Hippocampal formation (tissue), 2 donors: ENCODE measurements at places on chromosomes 11 and 22.

GRCh38 chr22:49372530-49373288 is 455.0 kb downstream of the BRD1 start:
- DNase-seq, result no peak

GRCh38 chr11:43802509-43802908 is 78.1 kb upstream of the ALKBH3 start:
- DNase-seq, result no peak

DNA sequence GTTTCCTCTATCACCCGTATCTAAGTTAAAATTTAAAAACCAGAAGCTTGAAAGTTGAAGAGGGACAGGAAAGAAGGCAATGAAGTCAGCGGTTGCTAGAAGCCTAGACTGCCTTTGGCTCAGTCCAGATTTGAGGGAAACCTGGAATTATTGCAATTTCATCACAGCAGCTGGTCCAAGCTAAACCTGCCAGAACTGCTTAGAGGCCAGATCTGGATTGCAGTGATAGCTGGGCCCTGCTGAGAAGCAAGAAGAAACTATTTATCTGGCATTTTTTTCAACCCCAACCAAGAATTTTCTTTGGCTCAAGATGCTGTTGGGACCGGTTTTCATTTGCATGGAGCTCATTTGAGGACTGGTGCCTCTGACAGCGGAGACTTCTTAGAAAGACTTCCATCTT is 121.5 kb upstream of the TEAD1 start:
- DNase-seq, result no peak

DNA sequence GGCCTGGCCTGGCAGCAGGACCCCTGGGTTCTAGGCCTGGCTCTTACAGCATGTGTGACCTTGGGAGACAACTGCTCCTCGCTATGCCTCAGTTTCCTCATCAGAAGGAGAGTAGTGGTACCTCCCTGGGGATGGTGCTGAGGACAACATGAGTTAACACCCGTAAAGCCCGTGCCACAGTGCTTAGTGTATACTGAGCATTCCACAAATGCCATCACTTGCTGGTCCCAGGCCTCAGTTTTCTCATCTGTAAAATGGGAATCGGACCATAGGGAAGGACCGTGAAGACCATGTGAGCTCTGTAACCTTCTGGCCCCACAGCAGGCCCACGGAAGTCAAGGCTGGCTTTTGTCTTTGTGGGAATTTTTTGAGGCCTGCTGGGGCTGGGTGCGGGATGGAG is 52.4 kb downstream of the DHCR7 start:
- no peak for DNase-seq

GRCh38 chr11:12092714-12093113 is 17.7 kb upstream of the MICAL2 start:
- no peak for DNase-seq

DNA sequence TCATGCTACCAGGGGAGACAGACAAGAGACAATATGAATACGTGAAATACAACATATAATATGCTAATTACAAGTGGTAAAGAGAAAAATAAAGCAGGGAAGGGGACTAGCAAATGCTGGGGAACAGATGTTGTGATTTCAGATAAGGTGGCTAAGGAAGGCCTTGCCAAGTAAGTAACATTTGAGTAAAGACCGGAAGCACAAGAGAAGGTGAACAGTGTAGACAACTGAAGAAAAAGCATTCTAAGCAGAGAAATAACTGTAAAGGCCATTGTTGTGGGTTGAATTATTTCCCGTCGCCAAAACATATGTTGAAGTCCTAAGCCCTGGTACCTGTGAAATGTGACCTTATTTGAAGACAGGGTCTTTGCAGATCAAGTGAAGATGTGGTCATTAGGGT is 63.7 kb upstream of the EED start:
- DNase-seq, result no peak

- no peak for DNase-seq
Observed at GRCh38 chr11:64789331-64790204, 11.2 kb upstream of the SF1 start.

- DNase-seq, result no peak
Observed at GRCh38 chr11:69122326-69122629, 33.5 kb upstream of the SMIM38 start.

DNA sequence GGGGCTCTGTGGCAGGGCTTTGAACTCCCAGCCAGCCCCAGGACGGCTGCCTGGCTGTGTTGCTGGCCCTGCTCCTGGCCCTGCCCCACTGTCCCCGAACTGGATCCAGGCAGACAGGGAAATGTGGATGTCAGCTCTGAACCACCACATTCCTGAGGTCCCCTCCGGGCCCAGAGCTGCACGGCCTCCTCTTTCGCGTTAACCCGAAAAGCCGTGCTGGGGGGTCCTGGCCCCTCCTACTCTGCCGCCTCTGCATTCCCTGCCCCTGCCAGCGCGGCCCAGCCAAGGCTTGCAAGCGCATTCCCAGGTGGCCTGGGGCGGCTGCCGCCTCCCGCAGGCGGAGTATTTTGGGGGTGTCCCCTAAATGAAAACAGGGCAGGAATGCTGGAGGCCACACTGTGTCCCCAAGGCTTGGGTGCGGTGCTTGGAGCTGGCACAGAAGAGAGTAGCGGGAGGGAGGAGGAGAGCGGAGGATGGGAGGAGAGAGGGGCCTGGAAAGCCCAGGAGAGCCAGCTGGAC is 5.4 kb downstream of the LINC01488 start:
- no peak for DNase-seq

DNA sequence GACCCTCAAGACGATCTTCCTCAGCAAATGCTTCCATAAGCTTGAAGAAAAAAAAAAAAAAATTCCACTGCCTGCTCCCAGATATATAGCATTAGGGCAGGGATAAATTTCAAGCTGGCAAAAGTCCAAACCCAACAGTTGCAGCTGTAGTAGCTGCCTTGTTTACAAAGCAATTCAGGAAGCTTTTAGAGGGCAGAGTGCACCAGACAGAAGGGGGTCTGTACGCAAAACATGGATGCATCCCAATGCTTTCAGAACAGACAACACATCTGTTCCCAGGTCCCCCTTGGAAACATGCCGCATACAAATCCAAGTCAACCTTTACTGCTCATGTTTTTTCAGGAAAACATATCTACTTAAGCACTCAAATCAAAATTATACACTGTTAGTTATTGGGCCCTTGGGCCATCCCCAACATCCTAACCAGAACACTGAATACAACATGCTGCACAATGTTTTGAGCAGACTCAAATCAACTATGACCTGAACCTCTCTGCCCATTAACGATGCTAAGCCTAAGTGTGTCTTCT is 94.5 kb downstream of the CADM1 start:
- DNase-seq, result no peak

DNA sequence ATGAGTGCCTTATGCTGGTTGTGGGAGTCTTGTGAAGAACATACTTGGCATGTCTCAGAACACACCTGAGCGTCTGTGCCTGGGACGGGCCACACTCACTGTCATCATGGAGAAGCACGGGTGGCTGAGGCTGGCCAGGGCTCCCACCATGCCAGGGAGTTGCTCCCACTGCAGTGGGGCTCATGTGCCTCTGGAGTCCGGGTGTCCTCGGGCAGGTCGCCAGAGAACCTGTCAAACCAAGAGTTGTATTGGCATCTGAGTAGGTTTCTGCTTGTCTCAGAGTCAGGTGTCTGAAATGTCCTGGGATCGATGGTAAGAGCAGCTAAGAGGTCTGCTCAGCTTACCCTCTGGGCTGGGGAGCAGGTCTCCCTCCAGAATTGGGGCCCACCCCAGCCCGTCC is 92.1 kb downstream of the BCR start:
- DNase-seq, result no peak

- no peak for DNase-seq
Observed at GRCh38 chr22:35597692-35598395, 19.3 kb downstream of the MB start.

DNA sequence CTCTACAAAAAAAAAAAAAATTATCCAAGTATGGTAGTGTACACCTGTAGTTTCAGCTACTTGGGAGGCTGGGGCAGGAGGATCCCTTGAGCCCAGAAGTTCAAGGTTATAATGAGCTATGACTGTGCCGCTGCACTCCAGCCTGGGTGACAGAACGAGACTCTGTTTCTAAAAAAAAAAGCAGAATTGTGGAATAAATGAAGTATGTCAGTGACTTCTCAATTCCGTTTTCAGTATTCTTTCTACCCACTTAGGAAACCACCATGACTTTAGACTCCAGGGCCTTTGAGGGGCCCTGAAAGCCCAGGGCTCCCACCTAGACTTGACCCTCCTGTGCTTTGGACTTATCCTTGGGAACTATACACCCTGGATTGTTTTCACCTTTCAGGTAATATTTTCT is 6.5 kb upstream of the NUP160 start:
- no peak for DNase-seq

- DNase-seq, result no peak
Observed at GRCh38 chr22:23532731-23533130, 47.4 kb downstream of the IGLL1 start.

GRCh38 chr22:26619510-26619909 is 1.7 kb upstream of the CRYBB1 start:
- DNase-seq, result no peak

GRCh38 chr11:72305891-72306585 is 62.1 kb upstream of the PHOX2A start:
- DNase-seq, result no peak

GRCh38 chr11:87894961-87895360 is 280.3 kb downstream of the RAB38 start:
- no peak for DNase-seq

DNA sequence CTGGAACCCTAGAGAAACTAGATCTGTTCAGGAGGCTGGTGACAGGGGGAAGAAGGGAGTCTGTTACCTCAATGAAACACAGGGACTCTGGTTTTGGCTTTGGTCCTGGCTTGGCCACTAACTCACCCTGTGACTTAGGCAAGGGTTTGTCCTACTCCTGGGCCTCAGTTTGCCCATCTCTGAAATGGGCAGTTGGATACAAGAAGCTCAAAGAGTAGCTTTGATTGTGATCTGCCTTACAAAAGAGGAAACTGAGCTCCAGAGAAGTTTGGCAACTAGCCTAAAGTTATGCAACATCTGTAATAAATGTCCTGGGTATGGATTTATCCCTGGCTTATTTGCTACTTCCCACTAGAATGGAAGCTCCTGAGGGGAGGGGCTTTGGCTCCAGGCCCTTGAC is 24.0 kb upstream of the LMO1 start:
- DNase-seq, result no peak

DNA sequence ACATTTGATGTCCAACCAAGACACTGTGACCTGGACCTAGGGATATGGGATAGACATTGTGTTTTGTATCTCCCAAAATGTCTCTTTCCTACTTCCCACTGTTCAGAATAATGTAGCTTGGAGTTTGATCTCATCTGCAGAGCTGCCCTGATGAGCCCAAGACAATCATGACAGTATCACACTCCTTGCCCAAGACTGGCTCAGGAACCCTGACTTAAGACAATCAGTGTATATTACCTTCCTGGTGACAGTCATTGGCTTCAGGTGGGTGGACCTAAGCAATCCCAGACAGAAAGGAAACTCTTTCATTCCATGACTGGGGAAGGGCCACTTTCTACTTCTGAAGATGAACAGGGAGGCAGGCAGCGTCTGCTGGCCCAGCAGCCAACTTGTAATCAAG is 14.3 kb upstream of the RTN4RL2 start:
- no peak for DNase-seq

GRCh38 chr11:79082907-79083306 is 357.9 kb downstream of the TENM4 start:
- no peak for DNase-seq

DNA sequence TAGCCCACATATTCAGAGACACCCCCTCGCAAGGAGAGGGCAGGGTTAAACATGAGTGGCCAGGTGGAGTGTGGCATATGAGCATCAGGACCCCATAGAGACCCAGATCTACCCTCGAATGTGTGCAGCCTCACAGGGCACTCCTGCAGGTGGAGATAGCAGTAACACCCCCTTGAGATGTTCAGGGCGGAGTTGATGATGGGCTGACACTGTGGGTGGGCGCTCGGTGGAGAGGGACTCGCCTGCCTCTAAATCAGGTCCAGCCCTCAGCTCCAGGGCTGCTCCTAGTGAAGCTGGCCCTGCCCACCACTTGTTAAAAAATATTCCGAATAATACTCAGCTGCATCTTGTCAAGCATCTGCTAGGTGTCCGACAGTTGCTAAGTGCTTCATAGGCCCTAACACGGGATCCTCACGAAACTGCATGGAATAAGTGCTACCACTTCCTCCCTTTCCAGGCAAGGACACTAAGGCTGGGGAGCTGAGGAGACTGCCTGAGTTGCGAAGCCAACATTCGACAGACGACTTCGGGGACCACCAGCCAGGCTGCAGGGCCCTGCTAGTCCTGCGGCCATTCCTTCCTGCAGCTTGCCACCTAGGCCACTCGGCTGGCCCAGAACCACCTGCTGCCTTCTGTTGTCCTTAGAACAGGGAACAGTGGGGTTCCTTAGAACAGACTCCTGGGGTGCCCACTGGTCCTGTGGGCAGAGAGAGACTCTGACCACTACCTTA is 74.0 kb upstream of the WNT11 start:
- no peak for DNase-seq

- no peak for DNase-seq
Observed at GRCh38 chr11:93567401-93567895, 24.3 kb upstream of the SMCO4 start.

DNA sequence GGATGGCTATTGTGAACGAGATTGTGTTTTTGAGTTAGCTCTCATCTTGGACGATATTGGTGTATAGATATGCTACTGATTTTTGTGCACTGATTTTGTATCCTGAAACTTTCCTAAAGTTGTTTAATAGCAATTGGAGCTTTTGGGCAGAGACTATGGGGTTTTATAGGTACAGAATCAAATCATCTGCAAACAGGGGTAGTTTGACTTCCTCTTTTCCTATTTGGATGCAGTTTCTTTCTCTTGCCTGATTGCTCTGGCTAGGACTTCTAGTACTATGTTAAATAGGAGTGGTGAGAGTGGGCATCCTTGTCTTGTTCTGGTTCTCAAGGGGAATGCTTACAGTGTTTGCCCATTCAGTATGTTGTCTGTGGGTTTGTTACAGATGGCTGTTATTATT is 8.9 kb upstream of the SCGB1D1 start:
- DNase-seq, result no peak

DNA sequence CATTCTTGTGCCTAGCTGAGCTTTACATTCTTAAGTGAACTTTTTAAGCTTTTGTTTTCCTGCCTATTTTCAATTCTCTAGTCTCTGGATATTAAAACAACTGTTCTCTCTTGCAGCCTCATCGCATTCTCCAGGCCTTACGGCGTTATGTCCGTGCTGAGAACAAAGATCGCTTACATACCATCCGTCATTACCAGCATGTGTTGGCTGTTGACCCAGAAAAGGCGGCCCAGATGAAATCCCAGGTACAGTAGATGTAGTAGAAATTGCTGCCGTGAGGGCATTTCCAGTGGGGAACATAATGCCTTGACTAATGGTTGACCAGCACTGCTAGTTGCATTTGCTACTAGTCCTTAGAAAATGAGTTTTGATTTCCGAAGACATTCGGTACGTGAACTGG is 29.7 kb upstream of the ST14 start:
- no peak for DNase-seq

DNA sequence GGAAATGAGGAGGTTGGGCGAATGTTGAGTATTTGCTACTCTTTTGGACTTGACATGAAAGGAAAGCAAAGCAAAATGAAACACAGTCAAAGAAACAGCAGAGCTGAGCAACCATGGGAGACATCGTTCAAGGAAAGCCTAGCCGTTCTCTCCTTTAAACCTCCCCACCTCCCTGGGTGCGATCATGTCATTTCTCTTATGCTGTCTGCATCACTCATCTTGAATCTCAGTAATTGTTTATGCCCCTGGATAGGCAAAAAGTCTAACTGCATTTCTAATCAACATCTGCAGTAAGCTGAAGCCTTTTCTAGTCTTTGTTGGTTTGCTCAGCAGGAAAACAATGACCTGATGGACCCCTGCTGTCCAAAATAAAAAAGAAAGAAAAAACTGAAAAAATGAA is 107.0 kb downstream of the MSANTD4 start:
- peak; percentile 28 for DNase-seq
